Fibroblast of skin of right biceps (primary cell): ENCODE measurements at places on chromosomes 16 and 17.

DNA sequence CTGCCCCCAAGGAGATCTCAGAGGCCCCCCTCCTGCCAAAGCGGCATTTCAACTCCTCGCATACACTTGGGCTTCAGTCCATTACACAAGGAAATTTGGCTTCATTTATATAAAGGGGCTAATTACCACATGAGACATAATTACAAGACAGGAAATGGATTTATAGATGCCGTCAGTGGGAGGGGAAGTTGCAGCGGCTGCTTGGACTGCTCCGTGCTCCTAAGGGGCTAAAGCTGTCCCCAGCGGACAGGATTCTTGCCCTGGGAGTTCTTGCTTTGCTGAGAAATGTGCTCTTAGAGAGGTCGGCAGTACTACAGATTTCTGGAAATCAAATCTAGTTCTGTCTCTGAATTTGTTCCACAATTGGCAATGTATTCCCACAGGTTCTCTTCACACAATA lies 57.2 kb upstream of the NLK start:
- no peak for DNase-seq

DNA sequence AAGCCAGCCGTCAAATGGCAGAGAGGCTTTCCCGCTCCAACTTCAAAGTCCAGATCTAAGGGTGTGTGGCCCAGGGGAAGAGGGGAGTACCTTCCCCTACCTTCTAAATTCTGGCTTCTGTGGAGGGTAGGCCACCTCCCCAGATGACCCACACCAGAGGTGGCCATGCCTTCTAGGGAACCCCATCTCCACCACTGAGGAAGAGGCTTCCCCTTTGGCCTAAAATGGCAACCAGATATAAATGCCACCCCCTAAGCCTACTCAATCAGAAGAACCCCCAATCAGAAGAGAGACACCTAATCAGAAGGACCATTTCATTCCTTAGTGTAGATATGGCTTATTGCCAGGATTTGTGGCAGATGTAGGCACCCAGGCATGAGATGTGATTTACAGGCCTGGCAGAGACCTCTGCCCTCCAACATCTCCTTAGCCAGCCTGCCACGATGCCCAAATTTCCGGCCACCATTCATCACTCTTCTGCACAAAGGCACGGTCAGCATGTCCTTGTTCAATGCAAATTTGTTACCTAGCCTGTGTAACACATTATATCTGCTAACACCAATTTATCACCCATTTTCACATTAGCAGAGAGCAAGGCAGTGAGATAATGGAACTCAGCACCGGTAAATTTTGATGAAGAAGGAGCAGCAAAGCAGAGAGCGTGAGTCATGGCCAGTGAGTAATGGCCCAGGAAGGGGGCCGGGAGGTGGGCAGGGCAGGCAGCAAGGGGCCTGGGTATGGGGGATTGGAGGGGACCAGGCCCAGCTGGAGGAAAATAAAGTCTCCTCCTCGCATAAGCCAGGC lies 1.2 kb upstream of the MGAT5B start:
- DNase-seq: peak; percentile 75

GRCh38 chr17:44906010-44906646 lies 6.9 kb upstream of the EFTUD2 start:
- peak; percentile 97 for DNase-seq

GRCh38 chr16:49745311-49745747 lies 110.6 kb downstream of the ZNF423 start:
- no peak for DNase-seq

DNA sequence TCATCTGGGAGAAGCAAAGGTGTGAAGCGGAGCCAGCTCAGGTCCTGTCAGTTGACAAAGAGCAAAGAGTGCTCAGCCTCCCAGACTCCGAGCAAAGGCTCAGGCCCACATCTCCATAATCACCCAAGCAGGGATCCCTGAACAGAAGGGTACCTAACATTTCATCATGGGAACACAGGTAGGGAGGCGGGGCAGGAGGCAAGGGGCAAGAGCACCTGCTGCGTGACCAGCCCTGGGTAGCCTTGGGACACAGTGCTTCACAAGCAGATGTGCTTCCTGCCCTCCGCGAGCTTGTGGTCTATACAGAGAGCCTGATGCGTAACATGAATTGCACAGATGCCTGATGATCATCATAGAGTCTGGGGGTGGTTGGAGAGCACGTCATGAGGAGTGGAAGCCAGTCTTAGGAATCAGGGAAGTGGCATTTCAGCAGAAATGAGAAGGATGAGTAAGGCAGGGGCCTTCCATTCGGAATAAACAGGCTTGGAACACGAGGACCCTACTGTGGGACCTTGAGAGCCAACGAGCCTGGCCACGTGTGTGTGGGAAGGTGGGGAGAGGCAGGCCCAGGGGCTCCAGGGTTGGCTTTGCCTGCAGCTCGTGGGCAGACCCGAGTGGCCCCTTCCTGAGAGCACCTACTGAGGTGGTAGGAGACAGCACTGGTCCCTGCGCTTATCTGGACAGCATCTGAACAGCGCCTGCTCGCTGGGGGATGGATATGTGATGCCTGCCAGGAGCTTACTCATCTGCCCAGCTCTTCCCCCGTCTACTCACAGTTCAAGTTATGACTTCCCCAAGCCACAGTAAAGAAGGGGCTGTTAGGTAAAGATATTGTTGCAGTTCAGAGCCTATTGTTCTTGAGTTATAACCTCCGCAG lies 125.8 kb downstream of the CCDC182 start:
- peak; percentile 64 for DNase-seq

GRCh38 chr16:1433756-1434155 lies 2.9 kb downstream of the PERCC1 start:
- DNase-seq: no peak

DNA sequence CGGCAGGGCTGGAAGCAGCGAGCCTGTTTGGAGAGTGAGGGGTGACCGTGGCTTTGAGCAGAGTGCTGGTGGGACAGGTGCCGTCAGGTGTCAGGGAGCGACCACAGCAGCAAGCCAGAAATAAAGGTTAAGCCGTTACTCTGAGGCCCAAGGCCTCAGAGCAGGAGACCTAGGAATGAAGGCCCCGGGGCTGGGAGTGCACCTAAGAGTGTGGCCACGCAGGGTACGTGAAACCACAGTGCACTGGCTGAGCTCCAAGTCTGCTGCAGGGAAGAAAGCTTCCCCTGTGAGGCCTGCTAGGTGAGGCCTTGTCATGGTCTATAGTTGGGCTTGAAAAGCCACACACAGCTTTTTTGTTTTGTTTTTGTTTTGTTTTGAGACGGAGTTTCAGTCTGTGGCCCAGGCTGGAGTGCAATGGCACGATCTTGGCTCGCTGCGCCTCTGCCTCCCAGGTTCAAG lies 8.7 kb downstream of the CLUAP1 start:
- DNase-seq: no peak

DNA sequence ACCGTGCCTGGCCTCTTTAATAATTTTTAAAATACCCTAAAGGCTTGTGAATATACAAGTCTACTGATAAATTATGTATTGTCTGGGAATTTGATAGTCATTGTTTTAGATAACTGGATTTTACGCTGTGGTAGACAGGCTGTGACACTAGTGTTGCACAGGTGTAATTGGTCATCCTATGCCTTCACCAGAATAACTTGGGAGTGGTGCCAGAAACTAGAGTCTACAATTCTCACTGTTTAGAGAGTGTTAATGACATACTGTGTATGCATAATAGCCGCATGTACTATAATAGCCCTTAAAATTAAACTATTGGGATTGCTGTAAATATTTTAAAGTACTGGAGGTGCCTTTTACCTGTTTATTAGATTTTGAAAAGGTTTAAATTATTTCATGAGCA lies 11.4 kb downstream of the CNEP1R1 start:
- DNase-seq: no peak

DNA sequence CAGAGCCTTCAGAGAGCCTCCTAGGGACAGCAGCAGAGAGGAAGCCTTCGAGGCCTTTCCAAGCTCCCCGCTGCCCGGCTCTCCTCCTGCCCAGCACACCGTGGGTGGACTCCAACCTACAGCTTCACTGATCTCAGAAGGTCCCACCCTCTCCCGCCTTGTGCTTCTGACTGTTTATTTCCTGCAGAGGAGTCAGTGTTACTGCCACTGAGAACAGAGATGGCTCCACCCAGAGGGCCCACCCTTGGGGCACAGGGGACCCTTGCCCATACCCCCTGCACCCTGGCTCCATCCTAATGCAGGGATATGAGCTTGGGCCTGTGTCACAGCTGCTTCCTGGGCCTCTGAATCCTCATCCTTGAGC lies 52.8 kb upstream of the TOB1 start:
- no peak for DNase-seq

GRCh38 chr16:86735727-86736126 lies 157.4 kb downstream of the FOXL1 start:
- no peak for DNase-seq

- DNase-seq: no peak
Measured at GRCh38 chr16:5852151-5852550, 754.6 kb upstream of the EEF2KMT start.

GRCh38 chr17:50192618-50193291 lies 8.7 kb downstream of the COL1A1 start:
- DNase-seq: peak; percentile 59

GRCh38 chr16:79726902-79727301 lies 126.4 kb upstream of the MAF start:
- no peak for DNase-seq

DNA sequence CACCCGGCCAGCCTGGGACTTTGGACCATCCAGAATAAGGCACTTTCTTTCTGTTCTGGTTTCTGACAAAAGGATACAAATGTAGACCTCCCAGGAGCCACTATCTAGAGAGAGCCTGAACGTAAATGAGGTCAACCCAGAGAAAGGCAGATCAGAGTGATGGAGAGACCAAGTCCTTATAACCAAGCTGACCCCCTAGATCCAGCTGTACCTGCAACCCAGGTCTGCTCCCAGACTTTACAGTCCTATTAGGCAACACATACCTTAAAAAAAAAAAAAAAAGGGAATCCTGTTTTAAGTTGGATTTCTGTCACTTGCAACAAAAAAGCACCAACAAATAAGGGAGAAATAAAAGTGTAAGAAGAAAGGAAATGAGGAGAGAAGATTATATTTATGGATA lies 23.2 kb downstream of the CPPED1 start:
- DNase-seq: no peak

DNA sequence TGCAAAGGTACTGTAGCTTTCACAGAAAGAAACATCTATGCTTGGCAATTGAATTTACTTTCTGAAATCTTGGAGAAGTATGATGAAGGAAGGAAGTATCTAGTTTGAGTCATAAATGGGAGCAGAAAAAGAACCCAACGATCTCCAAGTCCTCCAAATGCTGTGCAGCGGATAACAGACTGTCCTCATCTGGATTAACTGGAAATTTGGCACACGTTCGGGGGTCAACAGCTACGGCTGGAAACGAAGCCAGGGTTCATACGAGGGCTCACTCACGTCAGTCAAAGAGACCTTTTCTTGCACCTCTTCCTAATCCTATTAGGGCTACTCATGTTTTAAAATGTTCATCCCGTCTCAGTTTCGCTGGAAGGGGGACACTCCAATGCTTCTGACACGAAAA lies 152.0 kb downstream of the ZFHX3 start:
- DNase-seq: peak; percentile 18
